ENCODE measurements at places on chromosomes 4 and X.

GRCh38 chrX:2395261-2395992 is 105.3 kb downstream of the DHRSX start:
- DNase-seq, result no peak

DNA sequence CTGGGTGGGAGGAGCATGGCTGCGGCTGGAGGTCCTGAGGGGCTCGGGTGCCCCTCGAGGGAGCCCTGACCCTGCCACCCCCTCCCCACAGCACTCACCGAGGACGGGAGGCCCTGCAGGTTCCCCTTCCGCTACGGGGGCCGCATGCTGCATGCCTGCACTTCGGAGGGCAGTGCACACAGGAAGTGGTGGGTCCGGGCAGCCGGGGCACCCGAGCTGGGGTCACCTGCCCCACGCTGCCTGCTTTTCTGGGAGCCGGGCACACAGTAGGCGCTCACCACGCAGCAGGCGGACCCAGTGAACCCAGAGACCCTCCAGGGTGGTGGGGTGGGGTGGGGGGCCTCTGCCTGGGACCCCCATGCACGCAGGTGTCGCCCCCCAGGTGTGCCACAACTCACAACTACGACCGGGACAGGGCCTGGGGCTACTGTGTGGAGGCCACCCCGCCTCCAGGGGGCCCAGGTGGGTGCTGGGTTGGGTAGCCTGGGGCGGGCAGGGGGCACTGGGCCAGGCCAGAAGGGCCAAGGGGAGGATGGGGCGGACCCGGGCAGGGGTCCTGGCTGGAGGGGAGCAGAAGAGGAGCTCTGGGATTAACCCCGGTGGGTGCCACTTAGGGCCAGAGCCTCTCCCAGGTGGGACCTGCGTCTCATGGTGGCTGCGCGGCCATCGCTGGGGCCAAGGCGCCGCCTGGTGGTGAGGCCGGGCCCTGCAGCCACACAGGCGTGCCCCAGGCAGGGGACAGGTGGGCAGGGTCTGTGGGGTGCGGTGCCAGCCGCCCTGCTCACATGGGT is 1.4 kb downstream of the HGFAC start:
- DNase-seq, result peak; percentile 53

GRCh38 chr4:101020956-101021355 is 326.4 kb downstream of the PPP3CA start:
- no peak for DNase-seq

- DNase-seq, result no peak
Observed at GRCh38 chr4:176309046-176309445, 10.7 kb upstream of the SPCS3 start.

GRCh38 chr4:1072830-1073446 is 40.4 kb downstream of the RNF212 start:
- DNase-seq, result peak; percentile 71

- DNase-seq, result no peak
Observed at GRCh38 chr4:61336488-61336887, 136.4 kb downstream of the ADGRL3 start.

DNA sequence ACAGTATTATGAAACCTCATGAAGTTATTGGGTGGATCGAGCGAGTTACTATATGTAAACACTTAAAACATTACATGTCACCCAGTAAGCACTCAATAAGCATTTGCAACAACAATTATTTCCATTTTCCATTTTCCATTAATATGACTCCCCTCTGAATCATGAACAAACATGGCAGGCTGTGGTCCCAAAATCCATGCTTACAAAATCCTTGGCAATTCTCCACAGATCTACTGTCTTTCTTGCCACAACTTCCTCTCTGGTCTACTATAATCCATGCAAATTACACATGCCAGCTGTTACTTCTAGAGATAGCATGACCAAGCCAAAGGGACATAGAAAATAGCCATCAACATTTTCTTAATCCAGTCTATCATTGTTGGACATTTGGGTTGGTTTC is 22.0 kb downstream of the ASB11 start:
- no peak for DNase-seq

DNA sequence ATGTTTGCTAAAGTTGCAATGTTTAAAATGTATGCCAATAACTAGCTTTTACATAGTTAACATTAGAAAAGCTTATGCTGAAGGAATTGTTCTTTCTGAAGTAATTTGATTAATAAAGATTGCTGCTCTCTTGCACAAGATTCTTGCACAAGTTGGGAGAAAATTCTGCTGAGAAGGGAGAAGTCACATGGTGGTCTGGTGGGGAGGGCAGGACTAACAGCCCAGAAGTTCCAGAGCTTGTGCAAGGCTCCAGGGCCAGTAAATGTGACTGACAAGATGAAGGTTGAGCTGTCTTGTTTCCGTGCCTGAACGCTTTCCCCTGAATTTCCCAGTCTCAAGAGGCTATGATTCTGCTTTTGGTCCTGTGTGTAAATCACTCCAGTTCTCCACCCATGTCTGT is 112.9 kb upstream of the VCX start:
- DNase-seq, result peak; percentile 6

DNA sequence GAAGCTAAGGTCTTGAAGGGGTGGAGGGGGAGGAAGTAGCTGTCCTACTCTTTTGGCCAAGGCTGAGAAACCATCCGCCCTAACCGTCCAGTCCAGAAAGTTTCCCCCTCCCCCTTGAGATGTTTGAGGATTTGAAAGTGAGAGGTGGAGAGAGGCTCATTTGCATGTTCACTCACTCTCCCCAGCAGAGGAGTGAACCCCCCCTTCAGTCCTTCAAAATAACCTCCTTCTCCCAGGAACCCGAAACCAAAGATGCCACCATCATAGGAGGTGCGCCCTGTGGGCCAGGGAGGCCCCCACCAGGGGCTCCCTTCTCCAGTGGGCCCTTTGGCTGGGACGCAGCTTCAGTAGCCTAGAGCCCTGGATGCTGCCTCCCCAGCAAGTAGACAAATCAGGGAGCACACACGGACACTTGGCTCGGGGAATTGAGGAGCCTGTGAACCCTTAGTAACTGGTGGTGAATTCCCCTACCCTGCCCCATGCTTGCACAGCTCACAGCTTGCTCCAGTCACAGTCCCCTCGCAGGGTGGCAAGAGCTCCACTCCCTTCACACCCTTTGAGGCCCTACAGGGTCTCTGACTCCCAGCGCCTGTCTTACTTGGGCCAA is 25.6 kb downstream of the ELF4 start:
- DNase-seq, result peak; percentile 77

GRCh38 chr4:95181243-95181995 is 367.4 kb downstream of the UNC5C start:
- DNase-seq, result no peak

- no peak for DNase-seq
Observed at GRCh38 chr4:152112887-152113286, 352.1 kb upstream of the GATB start.

GRCh38 chr4:121822796-121823504 is 733 bp downstream of the CCNA2 start:
- peak; percentile 60 for DNase-seq

- DNase-seq, result no peak
Observed at GRCh38 chr4:23969635-23970145, 79.8 kb upstream of the PPARGC1A start.

- peak; percentile 60 for DNase-seq
Observed at GRCh38 chrX:111041018-111041462, 55.0 kb upstream of the PAK3 start.

GRCh38 chr4:112516471-112517066 is 589 bp upstream of the NEUROG2 start:
- no peak for DNase-seq

GRCh38 chr4:99762728-99763127 is 53.9 kb upstream of the DAPP1 start:
- DNase-seq, result no peak

GRCh38 chr4:53161787-53162433 is 204.0 kb downstream of the SCFD2 start:
- DNase-seq, result no peak

DNA sequence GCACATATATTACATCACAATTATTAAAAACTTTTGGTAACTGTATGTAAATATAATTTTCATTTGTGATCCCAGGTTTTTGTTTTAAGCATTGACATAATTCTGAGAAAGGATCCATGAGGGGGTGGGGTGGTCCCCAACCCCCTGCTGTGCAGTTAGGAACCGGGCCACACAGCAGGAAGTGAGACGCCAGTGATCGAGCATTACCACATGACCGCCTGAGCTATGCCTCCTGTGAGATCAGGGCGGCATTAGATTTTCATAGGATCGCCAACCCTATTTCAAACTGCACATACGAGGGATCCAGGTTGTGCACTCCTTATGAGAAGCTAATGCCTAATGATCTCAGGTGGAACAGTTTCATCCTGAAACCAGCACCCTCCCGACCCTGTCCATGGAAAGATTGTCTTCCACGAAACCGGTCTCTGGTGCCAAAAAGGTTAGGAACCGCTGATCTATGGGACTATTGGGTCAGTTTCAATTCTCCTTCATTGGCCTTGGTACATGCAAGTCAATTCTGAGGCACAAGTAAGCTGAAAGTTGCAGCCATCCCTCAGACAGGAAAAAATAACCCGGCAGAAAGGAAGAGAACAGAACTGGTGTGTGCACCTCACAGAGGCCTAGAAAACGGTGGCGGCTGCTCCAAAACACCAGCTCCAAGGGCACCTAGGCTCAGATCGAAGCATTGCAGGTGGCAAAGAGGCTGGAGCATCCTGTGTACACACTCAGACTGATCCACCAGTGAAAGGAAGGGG is 7.0 kb upstream of the TMSB4X start:
- DNase-seq, result no peak

DNA sequence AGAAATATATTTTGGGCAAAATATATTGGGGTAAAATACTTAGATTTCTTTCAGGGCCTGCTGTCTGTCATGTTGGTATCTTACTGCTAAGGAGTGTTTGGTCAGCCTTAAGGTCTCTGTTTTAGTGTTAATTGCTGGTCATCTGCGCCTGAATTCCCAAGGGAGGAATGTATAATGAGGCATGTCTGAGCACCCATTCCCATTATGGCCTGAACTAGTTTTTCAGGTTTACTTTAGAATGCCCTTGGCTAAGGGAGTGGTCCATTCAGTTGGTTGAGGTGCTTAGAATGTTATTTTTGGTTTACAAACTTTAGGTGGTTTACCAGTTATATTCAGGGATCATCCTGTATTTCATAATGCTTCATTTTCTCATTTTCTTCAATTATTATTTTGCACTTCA is 125.9 kb downstream of the CFAP299 start:
- no peak for DNase-seq

DNA sequence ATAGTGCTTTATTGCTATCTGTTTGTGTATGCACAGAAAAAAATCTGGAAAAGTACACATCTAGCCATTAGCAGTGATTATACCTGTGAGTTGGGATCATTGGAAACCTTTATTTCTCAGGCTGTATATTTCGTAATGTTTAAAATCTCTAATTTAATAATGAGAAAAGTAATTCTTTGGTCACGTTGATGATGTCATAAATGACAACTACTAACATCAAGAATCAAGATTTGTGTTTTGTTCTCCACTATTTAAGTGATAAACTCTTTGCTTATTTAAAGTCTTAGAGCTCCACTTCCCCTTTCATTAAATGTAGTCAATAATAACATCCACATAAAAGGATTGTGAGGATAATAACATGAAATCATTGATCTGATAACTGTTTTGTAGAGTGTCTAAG is 126.2 kb downstream of the TMA16 start:
- DNase-seq, result no peak
